ENCODE measurements at places on chromosomes 2 and 18.

DNA sequence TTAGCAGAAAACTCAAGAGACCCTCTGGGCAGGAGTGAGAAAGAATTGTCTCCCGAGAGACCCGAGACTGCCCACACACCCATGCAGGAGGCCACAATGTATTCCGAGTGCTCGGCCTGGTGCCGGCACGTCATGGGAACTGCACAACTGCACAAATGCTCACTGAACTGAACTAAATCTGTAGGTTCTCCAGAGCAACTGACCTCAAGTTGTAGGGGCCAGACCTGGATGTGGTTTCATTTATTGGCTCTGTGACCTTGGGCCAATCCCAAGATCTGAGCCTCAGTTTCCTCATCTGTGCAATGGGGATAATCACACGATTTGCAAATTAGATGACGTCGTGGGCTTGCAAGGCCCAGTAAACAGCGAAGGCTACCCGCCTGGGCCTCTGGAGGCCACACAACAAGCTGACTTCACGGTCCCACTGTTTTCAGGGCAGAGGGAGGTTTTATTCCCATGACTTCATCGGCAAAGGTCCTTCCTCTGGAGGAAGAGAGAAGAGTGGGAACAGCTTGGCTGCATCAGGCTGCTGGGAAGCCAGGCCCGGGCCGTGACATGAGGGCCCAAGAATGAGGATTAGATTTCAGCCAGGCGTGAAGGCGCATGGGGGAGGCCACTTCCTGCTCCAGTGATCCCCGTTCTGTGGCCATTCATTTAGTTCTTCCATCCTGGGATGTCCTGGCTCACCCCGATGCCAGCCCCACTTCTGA lies 3.6 kb upstream of the ERFE start:
- DNase-seq: no peak

GRCh38 chr2:205805136-205805535 lies 122.8 kb downstream of the NRP2 start:
- no peak for DNase-seq

DNA sequence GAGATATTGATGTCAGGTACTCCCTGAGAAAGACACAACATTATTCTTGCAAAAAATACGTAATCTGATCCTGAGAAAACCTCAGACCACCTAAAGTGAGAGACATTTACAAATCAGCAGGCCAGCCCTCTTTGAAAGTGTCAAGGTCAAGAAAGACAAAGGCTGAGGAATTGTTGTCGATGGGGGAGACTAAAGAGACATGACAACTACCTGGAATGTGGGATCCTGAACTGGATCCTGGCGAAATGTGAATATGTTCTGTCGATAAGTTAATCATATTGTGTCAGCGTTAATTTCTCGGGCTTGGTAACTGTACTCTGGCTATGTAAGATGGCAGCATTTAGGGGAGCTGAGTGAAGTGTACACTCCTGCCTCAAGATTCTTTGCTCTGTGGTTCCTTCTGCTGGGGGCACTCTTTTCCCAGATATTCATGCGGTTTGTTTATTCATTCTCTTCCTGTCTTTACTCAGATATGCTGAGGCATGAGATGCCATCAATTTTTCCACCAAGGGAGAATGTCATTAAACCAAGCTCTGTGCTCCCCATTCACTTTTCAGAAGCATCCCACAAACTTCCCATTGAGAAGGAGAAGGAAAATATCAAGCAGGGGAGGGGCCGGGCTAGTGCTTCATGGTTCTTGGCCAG lies 154.9 kb downstream of the CAPN13 start:
- DNase-seq: no peak

DNA sequence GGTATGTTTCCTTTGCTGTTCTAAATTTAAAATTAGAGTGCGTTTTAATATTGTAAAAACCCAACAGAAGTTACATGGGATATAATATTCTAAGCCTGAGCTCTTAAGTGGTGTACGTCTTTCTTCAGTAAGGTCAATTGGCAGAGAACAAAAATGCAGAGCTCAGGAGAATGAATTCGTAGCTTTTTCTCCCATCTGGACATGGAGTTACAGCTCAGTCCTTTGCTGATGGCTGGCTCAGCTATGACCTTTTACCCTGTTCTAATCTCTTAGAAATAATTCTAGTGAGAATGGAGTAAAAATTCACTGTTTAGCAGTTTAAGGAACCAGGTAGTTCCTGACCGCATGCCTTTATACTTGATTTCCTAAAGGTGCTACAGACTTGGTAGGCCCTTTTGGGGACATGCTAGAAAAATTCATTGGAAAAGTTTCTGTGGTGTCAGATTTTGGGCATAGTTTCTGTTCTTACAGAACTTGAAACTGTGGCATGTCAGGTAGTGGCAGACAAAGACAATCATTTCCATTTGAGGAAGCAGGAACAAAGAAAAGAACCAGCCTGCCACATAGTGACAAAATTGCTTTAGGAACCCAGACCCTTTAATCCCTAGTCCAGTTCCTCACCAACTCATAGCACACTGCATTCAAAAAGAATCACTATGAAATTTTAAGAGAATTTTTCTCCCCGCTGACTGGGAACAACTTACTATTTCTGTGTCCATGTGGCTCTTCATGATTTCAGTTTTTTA lies 566.8 kb upstream of the ZNF804A start:
- no peak for DNase-seq

DNA sequence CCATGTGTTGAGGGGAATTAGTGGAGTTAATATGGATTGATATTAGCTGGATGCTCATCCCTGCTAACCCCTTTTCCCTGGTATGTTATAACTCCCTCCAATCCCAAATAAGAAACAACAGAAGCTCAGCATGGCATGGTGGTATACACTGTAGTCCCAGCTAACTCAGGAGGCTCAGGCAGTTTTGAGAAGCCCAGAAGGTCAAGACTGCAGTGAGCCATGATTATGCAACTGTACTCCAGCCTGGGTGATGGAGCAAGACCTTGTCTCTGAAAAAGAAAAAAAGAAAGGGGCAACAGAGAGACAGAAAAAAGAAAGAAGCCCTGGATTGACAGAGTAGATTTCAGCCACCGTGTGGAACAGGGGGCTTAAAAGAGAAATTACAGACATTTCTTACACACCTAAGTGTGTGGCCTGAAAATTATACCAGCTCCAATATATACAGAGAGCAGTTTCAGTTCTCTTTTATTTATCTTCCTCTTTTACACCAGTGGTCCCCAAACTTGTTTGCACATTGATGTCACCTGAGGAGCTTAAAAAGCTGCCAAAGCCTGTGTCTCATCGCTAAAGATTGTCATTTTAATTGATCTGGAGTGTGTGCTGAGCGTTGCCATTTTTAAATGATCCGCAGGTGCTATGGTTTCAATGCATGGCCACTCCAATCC lies 203.6 kb downstream of the UBE2E3 start:
- DNase-seq: no peak

Data from transverse colon (tissue), 4 donors.